ENCODE measurements at places on chromosomes 6 and 20.

GRCh38 chr6:67165606-67166005 is 1458.6 kb upstream of the EYS start:
- no peak for DNase-seq

- no peak for DNase-seq
Observed at GRCh38 chr6:31765910-31766794, 3.7 kb downstream of the SAPCD1 start.

DNA sequence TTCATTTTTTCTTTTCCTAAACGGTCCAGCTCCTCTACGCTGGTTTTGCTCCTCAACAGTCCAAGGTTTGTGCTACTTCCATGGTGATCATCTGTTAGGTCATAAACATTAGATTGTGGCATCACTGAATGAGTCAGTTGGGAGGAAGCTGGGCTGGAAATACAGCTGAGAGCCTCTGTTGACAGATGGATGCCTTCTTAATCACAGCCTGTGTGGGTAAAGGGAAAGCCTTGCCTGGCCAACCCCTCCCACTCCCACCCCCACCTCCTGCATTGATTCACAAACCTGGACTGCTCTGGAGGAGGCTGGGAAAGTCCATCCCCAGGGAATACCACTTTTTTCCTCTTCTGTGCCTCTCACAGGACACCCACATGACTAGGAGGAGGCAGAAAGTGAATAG is 180.6 kb upstream of the CCN2 start:
- DNase-seq, result no peak

- no peak for DNase-seq
Observed at GRCh38 chr6:150410906-150411305, 42.1 kb downstream of the IYD start.

DNA sequence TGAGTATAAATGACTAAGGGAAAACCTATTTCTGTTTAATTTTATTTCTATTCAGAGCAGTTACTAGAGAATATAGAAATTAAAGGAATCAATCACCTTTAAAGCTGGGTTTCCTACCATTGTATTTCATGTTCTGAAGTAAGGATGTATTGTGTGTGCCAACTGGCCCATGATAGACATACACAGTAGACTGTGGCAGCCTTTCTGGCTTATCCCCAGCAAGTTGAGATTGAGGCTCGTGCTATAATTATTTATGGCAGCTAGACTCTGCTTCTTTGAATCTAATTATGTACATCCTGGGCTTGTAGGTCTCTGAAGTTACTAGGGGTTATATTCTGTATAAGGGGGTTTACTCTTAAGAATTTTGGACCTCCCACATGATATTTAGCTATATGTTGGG is 44.4 kb downstream of the ZNF292 start:
- no peak for DNase-seq

GRCh38 chr6:156347656-156348055 is 429.5 kb upstream of the ARID1B start:
- DNase-seq, result no peak

GRCh38 chr6:118551063-118552053 is 3.3 kb downstream of the PLN start:
- DNase-seq, result no peak

GRCh38 chr6:144008120-144008811 is at the start of gene PLAGL1:
Gene PLAGL1 (minus strand): TSS chr6:144008259. CDS start chr6:143948136, 60,123 bp downstream.
- peak; percentile 21 for DNase-seq

GRCh38 chr6:158063736-158064135 is 82.1 kb downstream of the SYNJ2 start:
- no peak for DNase-seq

DNA sequence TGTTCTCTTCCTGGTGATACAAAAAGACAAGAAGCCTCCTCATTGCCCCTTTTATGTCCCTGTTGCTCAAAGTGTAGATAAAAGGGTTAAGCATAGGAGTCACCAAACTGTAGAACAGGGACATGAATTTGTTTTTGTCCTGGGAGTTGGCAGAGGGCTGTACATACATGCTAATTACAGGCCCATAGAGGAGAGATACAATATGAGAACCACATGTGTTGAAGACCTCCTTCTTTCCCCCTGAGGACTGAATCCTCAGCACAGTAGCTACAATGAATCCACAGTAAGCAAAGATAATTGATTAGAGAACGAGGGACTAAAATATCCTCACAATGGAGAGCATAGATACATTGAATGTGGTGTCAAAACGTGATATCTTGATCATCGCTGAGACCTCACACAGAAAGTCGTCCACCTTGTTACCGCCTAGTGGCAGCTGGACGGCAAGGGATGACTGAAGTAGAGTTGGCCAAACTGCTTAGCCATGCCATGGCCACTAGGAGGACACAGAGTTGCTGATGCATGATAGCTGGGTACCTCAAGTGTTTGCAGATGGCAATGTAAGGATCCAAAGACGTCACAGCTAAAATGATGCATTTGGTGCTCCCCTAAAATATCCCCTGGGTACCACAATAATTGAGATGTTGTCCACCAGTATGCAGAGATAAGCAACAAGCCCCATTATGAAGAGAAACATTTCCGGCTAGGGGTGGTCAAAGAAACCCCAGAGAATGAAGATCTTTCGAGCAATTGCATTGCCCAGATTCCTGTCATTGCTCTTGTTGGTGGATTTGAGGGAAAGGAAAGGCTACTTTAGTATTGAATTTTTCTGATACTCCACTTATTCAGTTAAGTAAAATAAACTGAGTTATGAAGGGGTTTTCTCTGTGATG is 15.0 kb downstream of the OR2B3 start:
- DNase-seq, result no peak

GRCh38 chr6:71375676-71376075 is 87.1 kb downstream of the OGFRL1 start:
- no peak for DNase-seq

DNA sequence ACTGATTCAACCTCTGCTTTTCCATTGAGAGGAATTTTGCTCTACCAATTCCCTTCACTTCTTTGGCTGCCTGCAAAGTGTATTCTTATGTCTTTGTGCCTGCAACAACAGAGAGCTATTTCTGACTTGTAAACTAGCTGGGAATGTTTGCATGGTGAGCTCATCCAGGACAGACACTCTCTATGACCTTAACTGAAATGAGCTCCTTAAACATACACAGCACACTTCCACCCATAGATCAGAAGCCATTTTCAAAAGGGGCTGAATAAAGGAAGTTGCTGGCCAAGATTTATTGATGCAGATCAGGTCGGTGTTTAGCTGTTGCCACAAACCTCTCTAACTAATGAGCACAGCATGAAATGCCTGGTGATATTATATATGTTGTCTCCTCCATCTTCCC is 377.7 kb downstream of the BTBD9 start:
- DNase-seq, result no peak

GRCh38 chr20:58161192-58161591 is 67.3 kb downstream of the ANKRD60 start:
- no peak for DNase-seq

DNA sequence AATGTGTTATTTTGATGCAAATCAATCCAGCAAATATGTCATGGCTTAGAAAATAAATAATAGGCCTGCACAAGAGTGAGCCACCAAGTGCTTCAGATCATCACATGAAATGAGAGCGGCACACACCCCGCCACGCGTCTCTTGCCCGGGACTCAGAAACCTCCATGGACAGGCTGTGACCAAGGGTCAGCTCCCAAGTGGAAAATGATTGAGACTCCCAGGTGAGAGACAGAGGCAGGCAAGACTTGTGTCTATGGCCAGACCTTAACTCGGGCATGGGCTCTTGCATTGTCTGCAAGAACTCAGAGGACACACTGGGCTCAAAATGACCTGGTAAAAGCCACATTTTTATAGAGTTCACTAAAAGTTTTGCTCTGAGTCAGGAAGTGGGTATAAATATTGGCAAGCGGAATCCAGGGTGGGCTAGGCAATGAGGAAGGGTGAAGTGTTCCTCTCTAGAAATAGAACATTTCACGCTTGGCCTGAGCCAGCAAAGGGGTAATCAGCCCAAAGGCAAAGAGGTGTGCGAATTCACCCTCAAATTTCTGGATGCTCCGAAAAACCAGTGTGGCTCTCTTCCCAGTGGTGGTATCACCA is 30.7 kb upstream of the RIN2 start:
- no peak for DNase-seq

- no peak for DNase-seq
Observed at GRCh38 chr6:85892346-85892745, 249.7 kb upstream of the SYNCRIP start.

DNA sequence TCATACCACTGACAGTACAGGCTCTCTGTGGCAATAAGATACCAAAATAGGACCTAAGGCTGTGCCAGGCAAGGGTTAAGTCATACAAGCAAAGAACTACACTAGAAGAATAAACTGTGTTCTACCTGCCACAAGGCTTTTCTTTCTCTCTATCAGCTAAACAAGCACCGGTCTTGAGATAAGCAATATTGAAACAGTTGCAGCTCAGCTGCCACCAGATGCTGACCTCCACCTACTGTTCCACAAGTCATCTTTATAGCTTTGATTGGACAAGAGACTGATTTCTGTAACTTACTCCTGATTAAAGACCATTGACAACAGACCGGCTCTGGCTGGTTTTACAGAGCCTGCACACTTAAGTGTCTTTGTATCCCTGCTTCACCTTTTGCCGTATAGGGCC is 24.1 kb downstream of the SCP2D1 start:
- DNase-seq, result no peak

GRCh38 chr6:155544677-155545076 is 89.0 kb upstream of the NOX3 start:
- DNase-seq, result no peak

DNA sequence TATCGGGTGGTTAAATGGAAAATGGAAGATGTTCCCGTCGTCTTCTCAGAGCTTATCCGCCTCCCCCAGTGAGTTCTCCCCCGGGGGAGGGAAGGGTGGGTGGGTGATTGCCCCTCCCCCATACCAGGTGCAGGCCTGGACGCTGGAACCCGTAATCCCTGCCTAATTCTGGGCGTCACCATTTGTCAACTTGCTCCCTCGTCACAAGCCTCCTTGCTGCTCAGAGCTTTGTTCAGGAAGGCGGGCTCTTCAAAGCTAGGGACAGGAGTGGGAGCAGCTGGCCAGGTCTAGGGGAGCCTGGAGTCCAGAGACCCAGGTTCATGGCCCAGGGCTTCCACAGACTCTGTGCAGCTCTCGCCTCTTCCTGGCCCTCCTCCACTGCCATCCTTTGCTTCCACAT is 25.6 kb downstream of the CDH22 start:
- no peak for DNase-seq

DNA sequence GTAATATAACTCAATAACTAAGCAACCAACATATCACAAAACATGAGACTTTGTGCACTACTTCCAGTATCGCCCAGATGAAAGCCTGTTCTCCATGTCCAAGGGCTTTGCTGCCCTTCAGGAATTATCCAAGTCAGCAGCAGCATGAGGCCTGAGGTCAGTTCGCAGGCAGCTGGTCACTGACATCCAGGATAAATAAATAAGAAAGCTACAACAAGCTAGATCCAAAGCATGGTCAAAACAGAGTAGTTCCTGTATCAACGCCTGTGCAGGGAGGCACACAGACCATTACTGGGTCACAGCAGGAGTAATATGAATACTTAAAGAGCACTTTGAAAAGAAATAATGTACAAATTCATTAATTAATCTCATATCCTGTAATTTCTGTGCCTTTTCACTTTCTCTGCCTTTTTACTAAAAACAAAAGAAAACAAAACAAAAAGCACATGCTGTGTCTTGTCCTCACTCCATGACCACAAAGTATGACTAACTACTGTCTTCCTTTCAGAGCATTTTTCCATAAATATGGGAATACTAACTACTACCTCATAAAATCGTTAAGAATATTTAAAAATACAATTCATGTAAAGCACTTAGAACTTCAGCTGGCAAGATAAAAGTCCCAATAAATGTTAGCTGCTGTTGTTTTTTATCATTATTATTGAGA is 374.9 kb upstream of the IRAK1BP1 start:
- DNase-seq, result no peak

DNA sequence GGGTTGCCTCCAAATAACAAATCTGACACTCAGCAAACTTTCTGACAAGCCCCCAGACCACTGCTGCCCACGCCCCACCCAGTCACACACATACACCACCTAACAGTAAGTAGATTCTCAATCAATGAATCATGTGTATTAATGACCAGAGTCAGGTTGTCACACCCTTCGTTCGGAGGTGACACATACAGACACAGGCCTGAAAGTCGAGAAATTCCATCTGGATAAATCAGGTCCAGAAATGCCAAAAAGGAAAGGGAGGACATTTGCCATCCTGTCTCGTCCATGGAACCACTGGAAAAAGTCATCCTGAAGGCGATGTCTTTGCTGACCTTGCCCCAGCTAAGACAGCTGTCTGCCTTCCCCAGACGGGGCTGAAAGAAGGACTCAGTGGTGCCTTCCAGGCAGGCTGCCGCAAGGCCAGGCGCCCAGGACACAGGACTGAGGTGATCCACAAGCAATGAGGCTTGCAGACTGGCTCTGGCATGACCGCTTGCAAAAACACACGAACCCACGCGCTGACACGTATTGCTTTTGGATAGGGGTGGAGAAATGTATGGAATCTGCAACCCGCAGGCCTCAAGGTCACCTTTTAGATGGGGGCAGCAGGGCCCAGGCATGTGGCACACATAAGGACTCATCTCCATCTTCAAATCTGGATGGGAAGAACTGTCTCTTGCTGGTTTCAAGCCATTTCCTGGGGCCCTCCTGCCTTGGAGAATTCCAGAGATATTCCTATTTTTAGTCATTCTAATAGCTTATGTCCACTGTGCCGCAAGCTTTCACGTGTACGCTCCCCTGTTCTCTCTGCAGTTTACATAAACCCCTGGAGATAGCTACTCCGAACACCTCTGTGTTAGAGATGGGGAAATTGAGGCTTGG is 9.0 kb downstream of the NFATC2 start:
- no peak for DNase-seq

DNA sequence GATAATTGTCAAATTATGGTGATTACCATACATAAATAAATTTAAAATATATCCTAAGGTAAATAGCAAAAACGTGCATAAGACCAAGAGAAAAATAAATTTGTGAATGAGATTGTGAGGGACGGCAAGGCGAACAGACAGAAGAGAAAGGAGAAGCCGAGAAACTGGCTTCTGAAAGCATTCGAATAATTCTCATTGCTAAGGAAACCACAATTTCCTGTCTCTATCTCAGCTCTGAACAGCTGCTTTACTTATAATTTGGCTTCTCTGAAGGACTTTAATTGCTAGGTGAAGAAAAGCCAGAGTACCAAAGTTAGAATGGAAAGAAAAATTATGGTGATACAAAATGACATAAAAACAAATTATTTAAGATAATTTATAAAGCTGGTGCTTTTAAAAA is 79.0 kb upstream of the RGS17 start:
- DNase-seq, result no peak

GRCh38 chr6:15943423-15943822 is 185.5 kb upstream of the MYLIP start:
- DNase-seq, result no peak

GRCh38 chr6:87738000-87738399 is 36.0 kb upstream of the AKIRIN2 start:
- no peak for DNase-seq

GRCh38 chr6:51511081-51511480 is 576.3 kb downstream of the PKHD1 start:
- no peak for DNase-seq

Measured in head of caudate nucleus (tissue), 42 donors.